ENCODE measurements at places on chromosomes 3 and 15.
A peak's percentile ranks its signal among the peaks of the same experiment; 100 is the strongest.

GRCh38 chr15:61869656-61870055, 190.6 kb downstream of the VPS13C start:
- no peak for DNase-seq

DNA sequence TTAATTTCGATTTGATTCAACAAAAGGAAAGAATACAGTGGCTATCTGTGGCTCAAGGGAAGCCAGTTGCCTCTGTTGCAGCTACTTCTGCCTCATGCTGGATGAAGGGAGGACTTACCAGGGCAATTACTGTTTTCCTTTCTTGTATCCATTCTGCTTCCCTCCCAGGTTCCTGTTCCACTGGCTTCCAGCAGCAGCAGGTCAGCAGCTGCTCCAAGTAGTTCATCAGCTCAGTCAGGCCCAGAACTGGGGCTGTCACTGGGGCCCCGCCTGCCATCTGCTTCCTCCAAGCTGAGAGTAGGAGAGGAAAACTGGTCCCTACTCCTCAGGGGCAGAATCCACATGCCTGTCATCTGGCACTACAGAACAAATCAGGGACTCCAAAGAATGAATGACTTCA, 48.6 kb upstream of the ULK4 start:
- no peak for DNase-seq

DNA sequence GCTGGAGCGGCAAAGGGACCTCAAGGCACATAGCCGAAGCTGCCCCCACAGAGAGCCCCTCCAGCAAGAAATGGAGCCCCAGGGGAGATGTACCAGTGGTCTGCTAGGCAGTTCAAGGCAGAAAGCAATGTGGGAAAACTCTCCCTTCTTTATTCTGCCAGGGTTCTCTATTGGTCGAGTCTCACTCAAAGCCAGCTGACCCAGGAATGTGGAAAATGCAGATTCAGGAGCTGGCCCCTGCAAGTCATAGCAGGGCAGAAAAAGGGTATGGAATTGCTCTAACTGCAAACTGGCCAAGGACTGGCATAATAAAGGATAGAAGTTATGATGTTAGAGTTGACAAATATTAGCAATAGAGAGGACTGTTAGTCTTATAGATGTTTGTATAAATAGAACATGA, 4.0 kb upstream of the TOPAZ1 start:
- DNase-seq = no peak

DNA sequence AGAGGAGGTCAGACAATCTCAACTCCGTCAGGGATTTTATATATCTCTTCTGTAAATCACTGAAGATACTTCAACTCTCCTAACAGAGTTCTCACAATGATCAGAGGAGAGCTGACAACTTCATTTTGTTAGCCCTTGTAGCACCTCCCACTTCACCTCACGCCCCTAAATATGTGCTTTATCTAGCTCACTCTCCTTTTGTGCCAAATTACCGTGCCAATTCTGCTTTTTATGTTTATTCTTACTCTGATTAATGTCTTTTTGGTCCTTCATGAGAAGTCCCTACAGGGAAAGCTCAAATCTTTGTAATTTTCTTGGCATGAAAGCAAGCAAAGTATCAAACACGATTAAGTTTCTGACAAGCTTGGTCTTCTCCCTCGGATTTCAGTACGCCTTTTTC, 636.1 kb upstream of the NAALADL2 start:
- no peak for DNase-seq

- DNase-seq = no peak
Observed at GRCh38 chr3:42712688-42713372, 10.2 kb upstream of the HHATL start.

- DNase-seq = no peak
Observed at GRCh38 chr3:14725013-14725412, 50.1 kb downstream of the C3orf20 start.

GRCh38 chr3:63061449-63061848, 186.2 kb upstream of the CADPS start:
- DNase-seq = no peak

DNA sequence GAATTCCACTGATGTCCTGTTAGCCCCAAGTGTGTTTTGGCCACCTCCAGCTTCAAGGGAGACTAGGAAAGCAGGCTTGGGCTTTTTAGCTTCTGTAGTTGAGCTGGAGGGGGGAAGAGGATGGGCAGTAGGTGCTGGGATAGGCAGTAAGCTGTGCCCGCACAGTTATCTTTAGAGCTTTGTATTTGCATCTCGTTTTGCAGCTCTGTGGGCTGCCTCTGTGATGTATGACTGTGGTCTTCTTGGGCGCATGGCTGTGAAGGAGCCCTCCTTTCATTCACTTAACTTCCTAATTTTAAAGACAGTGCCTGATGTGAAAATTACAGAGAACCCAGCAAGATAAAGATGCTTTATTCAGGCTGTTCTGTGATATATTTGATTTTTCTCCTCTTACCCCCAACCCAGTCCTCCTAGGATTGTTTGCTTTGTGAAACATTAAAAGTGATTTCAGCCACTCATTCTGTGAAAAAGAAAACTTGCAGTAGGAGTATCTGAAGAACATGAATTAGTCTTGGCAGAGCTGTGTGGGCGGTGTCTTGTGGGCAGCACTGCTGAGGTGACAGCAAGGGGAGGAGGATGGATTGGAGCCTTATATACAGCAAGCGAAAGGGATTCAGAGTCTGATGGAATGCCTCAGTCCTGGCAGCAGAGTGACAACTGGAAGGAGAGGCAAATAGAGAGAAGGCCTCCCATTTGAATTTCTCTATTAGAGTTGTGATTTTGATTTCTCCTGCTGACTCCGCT, 74.3 kb downstream of the LARS2 start:
- no peak for DNase-seq

GRCh38 chr3:23754215-23754614, 51.5 kb upstream of the UBE2E1 start:
- DNase-seq = no peak

DNA sequence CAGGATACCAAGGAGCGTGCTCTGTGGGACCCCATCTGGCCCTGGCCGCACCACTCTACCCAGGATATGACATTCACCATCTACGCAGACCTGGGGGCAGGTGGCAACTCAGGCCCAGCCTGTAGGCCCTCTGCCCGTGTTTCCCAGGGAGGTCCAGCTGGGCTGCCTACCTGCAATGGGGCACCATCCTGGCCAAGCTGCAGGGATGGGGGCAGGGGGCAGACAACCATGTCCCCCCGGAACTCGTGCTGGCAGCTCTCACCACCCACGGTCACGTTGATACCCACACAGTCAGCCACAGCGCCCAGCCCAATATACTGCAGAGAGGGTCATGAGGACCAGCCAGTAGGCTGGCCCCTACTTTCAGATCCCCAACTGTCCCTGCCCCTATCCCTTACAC, 7.9 kb downstream of the MST1R start:
- no peak for DNase-seq

- no peak for DNase-seq
Observed at GRCh38 chr3:53948174-53948573, 56.5 kb upstream of the SELENOK start.

GRCh38 chr3:33420966-33421365, 19.2 kb downstream of the UBP1 start:
- no peak for DNase-seq

DNA sequence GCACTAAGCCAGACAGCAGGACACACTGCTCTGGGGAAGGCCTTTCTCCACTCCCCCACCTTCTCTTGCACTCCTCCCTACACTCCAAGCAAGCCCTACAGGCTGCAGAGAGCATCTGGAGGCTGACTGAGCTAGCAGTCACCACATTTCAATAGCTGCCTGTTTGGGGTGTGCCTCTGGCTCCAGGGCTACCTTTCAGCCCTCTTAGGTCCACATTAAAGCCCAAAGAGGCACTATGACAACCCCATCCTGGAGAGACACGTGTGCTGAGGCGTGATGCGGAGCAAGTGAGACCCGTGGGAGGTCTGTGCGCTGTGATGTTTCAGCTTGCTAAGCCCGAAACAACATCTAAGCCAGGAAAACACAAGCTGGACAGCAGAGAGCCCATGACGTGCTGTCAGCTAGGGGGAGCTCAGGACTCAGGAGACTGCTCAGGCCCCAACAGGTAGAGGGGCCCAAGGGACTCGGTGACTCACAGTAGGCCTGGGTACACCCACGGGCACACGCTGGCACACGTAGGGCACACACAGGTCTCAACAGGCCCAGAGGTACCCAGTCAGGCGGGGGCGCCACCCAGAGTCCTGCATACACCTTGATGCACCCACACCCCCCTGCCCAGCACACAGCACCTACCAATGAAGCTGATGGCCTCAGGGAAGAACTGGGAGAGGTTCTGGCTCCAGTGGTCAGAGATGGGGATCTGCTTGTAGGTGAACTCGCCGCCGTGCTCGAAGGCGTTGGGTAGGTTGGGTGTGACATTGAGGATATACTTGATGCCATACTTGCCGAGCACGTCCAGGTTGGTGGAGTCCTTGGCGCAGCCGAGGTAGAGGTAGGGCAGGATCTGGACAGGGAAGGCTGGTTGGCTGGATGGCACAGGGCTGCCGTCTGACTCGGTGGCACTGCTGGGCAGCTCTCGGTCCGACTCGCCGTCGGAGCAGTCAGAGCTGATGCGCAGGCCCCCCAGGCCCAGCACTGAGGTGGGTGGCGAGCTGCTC, 2.8 kb downstream of the DUSP7 start:
- DNase-seq = peak; percentile 72
